ENCODE measurements at places on chromosomes 7 and 10.
A peak's percentile ranks its signal among the peaks of the same experiment; 100 is the strongest.

GRCh38 chr7:126803060-126803665, 449.6 kb downstream of the GRM8 start:
- DNase-seq = peak; percentile 67

DNA sequence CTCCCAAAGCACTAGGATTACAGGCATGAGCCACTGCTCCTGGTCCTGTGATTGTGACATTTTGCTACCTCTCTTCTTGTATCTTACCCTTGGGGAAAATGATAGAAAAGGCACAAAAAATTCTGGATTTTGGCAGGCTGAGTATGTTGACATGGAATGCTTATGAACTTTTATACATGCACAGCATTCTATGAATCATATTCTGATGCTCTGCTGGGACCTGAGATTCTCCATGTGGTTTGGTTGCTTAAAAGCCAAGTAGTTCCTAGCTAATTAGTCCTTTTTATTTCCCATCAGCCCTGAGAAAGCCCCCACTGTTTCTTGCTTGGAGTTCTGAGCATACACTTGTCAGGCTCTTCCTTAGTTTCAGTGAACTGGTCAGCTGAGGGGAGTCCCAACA, 8.3 kb upstream of the KAZALD1 start:
- no peak for DNase-seq

- no peak for DNase-seq
These were observed 51.9 kb downstream of the ALOX5 start for GRCh38 chr10:45425621-45426563.

- no peak for DNase-seq
These were observed 31.4 kb downstream of the ITPRIP start for GRCh38 chr10:104306897-104307296.

GRCh38 chr10:69051303-69051702, 36.6 kb upstream of the SRGN start:
- DNase-seq = no peak

DNA sequence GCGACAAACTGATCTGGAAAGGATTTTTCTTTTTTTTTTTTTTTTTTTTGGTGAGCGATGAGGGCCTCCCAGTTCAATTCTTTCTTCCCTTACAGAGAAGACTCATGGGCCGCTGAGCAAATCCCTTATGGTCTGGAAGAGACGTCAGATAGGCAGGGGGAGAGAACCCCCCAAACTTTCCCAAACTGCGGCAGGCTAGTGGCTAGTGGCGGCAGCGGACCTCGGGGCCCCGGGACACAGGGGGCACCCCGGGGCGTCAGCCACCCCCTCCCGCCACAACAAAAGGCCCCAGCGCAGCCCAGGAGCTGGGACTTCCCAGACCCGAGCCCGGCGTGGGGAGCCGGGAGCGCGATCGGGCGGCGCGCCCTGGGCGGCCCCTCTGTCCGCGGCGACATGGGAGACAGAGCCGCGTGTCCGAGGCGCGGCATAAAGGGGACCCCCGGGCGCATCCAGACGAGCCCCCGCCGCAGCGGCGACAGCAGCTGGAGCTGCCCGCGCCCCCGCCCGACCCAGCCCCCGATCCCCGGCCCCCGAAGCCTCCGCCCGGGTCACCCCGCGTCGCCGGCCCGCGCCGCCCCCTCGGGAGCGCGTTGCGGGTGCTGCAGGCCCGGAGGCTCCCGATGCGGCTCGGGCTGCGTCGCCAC, 755 bp downstream of the FAM171A1 start:
- DNase-seq = no peak

GRCh38 chr10:120803972-120804371, 47.2 kb upstream of the WDR11 start:
- DNase-seq = no peak

DNA sequence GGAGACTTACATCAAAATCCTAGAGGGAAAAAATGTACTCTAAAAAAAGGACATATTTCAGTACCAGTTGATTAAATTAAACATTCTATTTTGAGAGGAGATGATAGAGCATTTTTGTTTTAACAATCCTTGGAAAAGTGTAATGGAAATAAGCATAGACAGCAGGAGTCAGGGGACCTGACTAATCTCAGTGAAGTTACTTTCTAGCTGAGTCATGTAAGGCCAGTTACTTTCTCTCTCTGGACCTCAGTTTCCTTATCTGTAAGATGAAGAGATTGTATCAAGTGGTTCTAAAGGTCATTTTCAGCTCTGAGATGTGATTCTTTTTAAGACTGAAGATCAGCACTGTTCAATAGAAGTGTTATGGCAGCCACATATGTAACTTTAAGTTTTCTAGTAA, 44.1 kb downstream of the VTI1A start:
- no peak for DNase-seq

- DNase-seq = no peak
These were observed 115.6 kb downstream of the REEP3 start for GRCh38 chr10:63636812-63637211.

DNA sequence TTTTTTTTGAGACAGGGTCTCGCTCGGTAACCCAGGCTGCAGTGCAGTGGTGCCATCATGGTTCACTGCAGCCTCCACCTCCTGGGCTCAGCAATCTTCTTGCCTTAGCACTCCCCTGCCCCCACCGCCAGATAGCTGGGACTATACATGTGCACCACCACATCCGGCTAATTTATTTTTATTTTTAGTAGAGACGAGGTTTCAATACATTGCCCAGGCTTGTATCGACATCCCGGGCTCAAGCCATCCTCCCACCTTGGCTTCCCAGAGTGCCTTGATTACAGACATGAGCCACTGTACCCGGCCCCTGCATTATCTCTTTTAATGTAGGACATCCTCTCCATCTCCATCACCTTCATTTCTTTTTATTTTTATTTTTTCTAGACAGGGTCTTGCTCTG, 213.3 kb downstream of the CUX1 start:
- no peak for DNase-seq

DNA sequence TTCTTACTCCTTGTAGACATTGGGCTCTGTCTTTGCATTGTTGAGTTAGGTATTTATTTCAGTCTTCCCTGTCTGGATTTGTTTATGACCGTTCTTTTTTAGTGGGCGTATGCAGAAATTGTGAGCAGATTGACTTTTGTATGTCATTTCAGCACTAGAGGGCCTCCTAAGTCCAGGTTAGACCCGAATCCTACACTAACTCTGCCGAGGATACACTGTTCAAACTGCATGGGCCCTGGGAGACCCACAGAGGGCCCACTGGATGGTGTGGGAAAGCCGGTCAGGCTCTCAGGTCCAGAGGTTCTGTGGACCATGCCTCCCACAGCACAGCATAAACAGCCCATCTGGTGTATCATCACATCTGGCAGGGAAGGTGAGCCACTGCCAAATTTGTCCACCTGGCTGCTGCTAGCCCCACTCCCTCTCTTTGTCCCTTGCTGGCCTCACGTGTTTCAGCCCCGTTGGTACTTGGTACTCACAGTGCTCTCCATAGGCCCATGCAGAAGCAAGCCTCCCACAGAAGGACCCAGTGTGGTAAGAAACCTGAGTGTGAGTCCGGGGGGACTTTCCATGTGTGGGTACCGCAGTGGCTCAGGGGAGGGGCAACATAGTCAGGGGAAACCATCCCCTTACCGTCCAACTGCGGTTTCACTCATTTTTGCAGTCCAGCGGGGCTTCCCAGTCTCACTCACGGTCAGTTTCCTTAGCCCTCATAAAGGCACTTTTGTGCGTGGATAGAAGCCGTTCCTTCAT, 112.8 kb downstream of the APBB1IP start:
- DNase-seq = no peak

GRCh38 chr10:4046030-4046429, 261.0 kb upstream of the KLF6 start:
- no peak for DNase-seq

DNA sequence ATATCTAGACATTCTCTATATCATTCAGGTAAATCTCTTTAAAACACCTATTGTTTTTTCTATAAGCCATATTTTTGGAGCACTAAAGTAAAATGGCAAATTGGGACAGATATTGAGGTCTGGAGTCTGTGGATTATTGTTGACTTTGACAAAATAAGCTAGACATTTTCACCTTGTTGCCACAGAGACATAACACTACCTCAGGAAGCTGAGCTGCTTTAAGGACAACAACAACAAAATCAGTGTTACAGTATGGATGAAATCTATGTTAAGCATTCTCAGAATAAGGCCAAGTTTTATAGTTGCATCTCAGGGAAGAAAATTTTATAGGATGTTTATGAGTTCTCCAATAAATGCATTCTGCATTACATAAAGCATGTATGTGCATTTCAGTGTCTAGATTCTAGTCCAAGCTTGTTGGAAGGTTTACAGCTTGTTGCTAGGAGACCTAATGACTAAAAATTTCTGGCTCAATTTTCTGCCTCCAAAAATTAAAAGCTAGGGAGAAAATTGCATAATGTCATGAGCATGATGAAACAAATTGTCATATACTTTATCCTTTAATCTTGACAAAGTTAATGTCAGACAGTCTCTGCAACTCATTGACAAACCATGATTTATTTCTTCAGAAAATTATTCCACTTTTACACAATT, 18.3 kb downstream of the LIPM start:
- no peak for DNase-seq

DNA sequence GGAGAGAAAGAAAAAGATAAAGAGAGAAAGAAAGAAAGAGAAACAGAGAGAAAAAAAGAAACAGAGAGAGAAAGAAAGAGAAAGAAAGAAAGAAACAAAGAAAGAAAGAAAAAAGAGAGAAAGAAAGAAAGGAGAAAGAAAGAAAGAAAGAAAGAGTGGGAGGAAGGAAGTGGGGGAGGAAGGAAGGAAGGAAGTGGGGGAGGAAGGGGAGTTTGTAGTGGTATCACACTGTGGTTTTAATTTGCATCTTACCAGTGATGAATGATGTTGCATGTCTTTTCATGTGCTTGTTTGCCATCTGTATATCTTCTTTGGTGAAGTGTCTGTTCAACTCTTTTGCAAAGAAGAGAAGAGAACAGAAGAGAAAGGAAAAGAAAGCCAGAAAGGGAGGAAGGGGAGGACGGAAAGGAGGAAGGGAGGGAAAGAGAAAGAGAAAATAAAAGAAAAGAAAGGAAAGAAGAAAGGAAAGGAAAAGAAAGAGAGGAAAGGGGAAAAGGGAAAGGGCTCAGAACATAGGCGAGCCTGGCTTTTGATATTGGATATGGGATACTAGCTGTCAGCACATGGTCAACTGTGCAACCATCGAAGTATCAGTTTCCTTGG, 79.2 kb upstream of the FRMD4A start:
- no peak for DNase-seq

DNA sequence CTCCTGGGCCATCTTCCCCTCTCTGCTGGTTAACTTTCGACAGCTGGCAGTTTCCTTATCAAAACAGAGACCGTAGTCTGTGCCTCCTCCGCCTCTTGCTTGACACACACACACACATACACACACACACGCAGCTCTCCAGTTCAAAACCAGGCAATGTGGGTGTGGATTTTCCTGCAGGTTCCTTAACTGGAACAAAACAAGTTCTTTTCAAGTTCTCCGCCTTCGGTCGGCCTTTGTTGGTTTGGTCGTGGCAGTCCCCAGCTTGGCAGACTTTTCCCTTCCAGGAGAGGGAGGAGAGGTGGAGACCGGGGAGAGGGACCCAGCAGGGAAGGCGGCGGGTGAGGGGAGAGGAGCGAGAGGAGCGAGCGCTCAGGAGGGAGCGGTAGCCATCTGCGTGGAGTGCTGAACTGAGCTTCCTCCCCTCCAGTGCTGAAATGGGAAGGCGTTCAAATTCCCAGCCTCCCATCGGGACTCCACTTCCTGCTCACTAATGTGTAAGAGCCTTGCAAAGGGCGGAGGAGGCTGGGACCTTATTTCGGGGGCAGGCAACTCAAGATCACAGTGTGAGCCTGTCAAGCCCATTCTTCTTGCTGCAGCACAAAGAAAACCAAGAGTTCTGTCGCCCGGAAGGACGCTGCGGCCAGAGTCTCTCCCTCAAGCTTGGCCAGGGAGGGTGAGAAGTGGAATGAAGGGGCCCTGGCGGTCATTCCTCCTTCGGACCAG, 120.6 kb downstream of the PRPF18 start:
- DNase-seq = no peak
